ENCODE measurements at places on chromosomes 11 and 22.

- no peak for DNase-seq
Observed at GRCh38 chr22:41099036-41099435, 6.6 kb downstream of the EP300 start.

- DNase-seq: no peak
Observed at GRCh38 chr22:20602609-20603164, 95.3 kb downstream of the MED15 start.

GRCh38 chr22:30284172-30284571 is 5.1 kb downstream of the CASTOR1 start:
- no peak for DNase-seq

GRCh38 chr11:116500026-116500946 is 272.5 kb downstream of the BUD13 start:
- DNase-seq: no peak

GRCh38 chr11:35390737-35391682 is 28.3 kb downstream of the SLC1A2 start:
- DNase-seq: no peak

- DNase-seq: no peak
Observed at GRCh38 chr11:120284272-120284671, 40.8 kb upstream of the TLCD5 start.

- DNase-seq: no peak
Observed at GRCh38 chr11:91220476-91221202, 997.8 kb upstream of the CHORDC1 start.

- no peak for DNase-seq
Observed at GRCh38 chr11:12863605-12864121, 145.5 kb upstream of the RASSF10 start.

DNA sequence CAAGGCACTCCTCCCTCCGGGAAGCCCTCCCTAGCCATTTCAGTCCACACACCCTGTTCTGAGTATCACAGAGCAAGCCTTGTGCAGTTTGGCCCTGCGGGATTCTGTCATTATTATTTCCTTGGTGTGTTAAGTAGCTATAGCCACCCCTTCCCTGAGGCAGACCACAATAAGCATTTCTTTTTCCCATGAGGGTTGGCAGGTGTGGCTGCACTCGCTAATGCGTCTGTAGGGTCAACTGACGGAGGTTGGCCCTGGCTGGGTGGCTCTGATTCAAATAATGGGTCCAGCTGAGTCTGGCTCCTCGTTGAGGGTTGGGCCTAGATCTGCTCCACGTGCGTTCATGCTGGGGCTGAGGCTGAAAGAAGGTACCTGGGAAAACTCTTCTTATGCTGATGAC is 5.1 kb downstream of the F2 start:
- no peak for DNase-seq

GRCh38 chr11:120261931-120262330 is 22.0 kb downstream of the POU2F3 start:
- no peak for DNase-seq

GRCh38 chr11:45097721-45098493 is 48.5 kb upstream of the PRDM11 start:
- peak; percentile 81 for DNase-seq

GRCh38 chr11:66979336-66979980 is 4.4 kb downstream of the C11orf86 start:
- no peak for DNase-seq

DNA sequence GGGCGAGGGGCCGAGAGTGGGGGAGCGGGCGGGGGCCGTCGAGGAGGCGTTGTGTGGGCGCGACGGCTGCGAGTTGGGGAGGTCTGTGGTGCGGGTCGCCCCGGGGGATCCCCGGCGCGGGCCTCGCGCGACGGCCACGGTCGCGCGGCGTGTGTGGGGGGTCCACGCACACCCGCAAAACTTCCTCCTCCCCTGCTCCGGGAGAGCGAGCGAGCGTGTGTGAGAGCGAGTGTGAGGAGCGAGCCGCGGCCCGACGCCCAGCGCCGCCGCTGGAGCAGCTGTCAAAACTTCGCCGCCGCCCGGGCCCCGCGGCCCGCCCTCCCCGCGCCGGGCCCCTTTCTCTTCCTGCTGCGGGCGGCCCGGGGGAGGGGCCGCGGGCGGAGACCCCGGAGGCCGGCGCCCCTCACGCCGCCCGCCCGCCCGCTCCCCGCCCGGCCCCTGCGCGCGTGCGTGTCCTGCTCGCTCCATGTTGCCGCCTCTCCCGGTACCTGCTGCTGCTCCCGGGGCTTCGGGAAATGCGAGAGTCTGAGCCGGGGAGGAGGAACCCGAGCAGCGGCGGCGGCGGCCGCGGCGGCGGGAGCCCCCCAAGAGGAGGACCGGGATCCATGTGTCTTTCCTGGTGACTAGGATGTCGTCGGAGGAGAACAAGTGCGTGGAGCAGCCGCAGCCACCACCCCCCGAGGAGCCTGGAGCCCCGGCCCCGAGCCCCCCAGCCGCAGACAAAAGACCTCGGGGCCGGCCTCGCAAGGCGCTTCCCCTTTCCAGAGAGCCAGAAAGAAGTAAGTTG is 9.0 kb upstream of the CCT8L2 start:
- DNase-seq: no peak

- no peak for DNase-seq
Observed at GRCh38 chr11:118806400-118806799, 15.4 kb upstream of the DDX6 start.

DNA sequence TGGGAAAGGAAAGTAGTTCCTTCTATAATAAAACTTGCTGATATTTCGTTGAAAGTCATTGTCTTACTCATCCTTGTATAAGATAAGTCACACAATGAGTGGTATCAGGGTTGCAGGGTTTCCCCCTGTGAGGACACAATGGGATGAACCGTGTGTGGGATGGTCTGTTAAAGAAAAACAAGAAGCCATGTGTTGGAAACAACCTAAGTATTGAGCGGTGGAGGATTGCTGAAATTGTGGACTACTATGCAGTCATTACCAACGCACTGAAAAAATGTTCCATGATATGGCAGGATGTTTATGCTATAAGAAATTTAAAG is 28.6 kb downstream of the PTPRJ start:
- DNase-seq: no peak

DNA sequence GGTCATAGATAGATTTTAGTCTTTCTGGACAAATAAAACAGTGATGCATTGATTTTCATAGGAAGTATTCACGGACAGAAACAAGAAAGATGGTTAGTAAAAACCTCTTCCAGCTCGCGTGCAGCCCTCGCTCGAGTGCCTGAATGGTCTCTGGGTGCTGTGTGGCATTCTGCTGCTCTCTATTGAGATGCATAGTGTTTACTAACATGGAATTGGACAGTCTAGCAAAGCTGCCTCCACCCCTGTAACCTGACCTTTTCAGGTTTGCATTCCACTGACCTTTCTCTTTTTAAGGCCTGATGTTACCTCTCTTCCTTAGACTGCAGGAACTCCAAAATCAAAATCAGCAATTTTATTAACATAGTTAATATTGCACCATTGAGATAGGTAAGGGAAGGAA is 643.4 kb downstream of the JRKL start:
- no peak for DNase-seq

DNA sequence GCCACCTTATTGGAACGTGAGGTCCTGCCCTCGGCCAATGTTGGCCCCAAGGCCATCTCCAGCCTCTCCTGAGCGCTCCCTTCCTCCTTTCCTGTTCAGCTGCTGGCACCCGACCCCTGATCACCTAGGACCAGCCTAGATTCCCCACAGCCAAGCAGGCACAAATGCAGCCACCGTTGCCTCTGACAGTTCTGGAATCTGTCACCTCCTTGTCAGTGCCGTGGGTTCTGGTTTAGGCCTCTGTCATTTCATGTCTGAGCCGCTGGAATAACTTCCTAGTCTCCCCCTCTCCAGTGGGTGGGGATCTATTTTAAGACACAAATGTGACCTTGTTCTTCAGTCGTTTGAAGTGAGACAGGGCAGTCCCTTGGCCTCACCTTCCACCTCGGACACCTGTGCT is 29.7 kb downstream of the FADS3 start:
- DNase-seq: no peak

DNA sequence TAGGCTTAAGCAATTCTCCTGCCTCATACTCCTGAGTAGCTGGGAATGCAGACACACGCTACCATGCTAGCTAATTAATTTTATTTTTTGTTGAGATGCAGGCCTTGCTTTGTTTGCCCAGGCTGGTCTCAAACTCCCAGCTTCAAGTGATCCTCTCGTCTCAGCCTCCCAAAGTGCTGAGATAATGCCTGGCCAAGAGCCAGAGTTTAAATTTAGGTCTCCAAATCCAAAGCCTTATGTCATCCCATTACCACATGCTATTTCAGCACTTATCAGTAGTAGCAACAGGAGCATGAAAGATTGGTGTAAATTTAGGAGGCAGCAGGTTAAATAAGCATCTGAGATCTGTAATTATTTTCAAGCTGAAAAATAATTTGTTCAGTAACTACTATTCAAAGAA is 326.1 kb upstream of the ANO5 start:
- DNase-seq: no peak

GRCh38 chr11:95277868-95278267 is 46.9 kb upstream of the SESN3 start:
- DNase-seq: no peak

- no peak for DNase-seq
Observed at GRCh38 chr11:48167380-48167779, 49.2 kb upstream of the OR4B1 start.

DNA sequence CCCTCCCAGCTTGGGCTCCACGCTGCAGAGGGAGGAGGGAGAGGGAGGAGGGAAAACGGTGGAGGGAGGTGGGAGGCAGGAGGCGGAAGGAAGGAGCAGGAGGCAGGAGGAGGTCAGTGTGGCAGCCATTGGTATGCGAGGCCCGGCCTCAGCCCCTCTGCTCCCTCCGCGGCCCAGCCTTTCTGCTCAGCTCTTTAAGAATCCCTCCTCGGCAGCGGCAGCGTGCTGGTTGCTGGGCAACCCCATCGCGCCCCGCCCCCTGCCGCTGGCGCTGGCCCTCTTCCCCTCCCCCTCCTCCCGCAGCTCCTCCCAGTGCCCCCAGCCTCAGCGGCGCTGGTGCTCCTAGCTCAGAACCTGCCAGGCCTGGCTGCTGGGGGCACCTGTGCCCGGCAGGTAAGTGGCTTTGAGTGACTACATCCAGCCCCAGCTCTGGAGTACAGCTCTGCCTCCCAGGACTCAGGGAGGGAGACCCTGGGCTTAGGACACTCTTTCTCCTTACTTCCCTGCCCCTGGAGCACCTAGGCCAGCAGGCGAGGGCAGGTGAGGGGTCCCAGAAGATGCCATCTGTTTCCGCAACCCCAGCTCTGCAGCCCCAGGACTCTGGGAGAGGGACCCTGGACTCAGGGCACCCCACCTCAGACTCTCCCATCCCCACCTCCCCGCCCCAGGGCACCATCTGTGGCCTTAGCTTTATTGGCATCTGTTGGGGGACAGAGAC is 7.2 kb upstream of the FLRT1 start:
- DNase-seq: peak; percentile 76

GRCh38 chr22:47062126-47062525 is 299.7 kb downstream of the TBC1D22A start:
- no peak for DNase-seq

GRCh38 chr11:553988-554340 is 6.6 kb downstream of the LMNTD2 start:
- no peak for DNase-seq

- DNase-seq: no peak
Observed at GRCh38 chr11:33933602-33934001, 41.7 kb upstream of the LMO2 start.

DNA sequence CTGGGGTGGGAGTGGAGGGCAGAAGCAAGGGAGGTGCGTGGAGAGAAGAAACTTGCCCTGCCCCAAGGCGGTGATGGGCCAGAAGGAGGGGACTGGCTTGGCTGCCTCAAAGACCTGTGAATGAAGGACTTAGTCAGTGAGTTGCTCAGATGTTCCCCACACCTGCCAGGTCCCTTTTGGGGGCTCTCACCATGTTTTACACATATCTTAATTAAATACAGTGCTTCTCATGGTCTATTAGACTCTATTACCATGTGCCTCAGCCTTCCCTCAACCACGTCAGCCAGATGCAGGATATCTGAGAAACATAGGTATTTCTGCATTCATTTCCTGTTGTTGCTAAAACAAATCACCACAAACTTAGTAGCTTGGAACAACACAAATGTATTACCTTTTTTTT is 429.5 kb downstream of the BUD13 start:
- DNase-seq: no peak

DNA sequence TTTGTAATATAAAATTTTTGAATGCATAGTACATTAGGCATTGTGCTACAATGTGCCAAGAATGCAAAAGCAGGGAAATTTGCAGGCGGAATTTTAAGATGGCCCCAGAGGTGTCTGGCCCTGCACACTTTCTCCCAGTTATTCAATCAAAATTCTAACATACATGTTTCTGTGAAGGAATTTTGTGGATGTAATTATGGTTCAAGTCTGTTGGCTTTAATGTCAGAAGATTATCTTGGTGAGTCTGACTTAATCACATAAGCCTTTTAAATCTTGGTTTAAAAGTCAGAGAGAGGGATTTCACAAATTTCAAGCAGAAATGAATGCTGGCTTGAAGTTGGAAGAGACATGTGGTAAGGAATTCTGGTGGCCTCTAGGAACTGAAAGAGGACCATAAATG is 423.4 kb upstream of the CCDC179 start:
- no peak for DNase-seq

DNA sequence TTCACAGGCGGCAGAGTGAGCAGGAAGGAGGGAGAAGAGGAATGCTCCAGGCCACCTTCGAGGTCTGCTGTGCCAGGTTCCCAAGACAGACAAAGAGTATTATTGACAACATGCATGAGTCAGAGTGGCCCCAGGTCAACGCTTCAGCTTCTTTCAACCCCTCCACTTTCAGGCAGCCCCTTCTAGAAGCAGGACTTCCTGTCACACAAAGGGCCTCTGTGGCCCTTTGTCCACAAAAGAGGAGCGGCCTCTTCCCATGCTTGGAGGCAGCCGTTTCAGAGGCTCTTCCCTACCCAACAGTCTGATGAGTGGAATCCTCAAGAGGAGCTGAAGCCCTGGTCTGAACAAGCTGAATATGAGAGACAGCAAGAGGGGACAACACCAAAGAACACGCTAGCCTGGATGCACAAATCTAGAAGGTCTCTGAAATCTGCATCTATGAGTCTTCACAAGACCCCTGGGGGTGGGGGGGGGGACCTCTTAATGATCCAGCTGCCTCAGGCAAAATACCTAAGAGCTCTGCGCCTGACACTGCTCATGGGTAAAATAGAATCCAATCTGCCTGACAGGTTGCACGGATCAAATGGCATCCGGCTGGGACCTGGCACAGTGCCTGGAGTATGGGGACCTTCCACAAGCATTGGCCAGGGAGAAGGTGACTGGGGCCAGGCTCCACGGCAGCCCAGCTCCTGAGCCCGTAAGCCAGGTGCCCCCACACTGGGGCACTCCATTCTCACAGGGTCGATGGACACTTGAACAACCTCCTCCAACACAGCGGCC is 67.5 kb downstream of the PACSIN2 start:
- peak; percentile 41 for DNase-seq

GRCh38 chr11:121282886-121283502 is 9.6 kb upstream of the SC5D start:
- no peak for DNase-seq

GRCh38 chr11:12091956-12092558 is 18.3 kb upstream of the MICAL2 start:
- no peak for DNase-seq

All from neural crest cell (in vitro differentiated cells).